ENCODE measurements at places on chromosomes 1 and 21.
A peak's percentile ranks its signal among the peaks of the same experiment; 100 is the strongest.

- no peak for DNase-seq
Observed at GRCh38 chr1:5670590-5671350, 321.5 kb downstream of the NPHP4 start.

DNA sequence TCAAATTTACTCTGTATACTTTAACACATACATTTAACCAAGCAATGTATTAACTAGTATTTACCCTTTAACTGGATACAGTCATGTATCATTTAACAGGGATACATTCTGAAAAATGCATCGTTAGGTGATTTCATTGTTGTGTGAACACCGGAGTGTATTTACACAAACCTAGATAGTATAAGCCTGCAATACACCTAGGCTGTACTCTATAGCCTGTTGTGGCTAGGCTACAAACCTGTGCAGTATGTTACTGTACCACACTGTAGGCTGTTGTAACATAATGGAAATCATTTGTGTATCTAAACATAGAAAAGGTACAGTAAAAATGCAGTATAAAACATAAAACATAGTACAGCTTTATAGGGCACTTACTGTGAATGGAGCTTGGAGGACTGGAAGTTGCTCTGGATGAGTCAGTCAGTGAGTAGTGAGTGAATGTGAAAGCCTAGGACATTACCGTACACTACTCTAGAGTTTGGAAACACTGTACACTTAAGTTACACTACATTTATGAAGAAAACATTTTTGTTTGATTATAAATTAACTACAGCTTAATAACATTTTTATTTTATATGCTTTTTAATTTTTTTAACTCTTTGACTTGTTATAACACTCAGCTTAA lies 21.3 kb downstream of the RGS4 start:
- no peak for DNase-seq

DNA sequence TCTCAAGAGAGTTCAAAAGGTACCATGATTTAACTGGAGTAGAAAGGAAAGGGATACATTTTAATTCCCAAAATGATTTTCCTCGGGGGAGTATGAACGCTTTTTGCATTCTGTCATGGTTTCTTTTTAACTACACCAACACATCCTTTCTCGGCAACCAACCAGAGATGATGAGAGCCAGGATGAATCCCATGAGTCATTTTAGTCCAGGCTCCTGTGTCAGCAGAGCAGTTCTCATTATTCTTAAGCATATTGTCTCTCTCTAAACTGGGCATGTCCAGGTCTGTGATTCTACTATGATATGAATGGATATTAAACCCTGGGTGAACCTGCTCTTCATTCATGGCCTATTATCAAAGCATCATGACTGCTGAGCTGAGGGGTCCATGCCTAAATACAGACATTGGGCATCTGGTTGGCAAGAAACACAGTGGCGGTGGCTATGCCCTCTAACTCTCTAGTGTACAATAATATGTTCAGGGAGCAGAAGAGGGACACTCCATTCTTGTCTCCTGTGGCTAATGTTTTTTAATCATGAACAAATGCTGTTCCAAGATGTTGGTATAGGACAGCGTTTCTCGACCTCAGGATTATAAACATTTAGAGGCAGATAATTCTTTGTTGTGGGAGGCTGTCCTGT lies 124.3 kb upstream of the ESRRG start:
- DNase-seq, result no peak

GRCh38 chr1:171185091-171185490 lies at the start of gene FMO2:
TSS of gene FMO2 (plus strand) at chr1:171185300. CDS start at chr1:171185714, 414 bp downstream.
- DNase-seq, result no peak

- no peak for DNase-seq
Observed at GRCh38 chr1:215792446-215792845, 225.3 kb downstream of the KCTD3 start.

GRCh38 chr1:179058487-179059483 lies 23.1 kb upstream of the TOR3A start:
- no peak for DNase-seq

GRCh38 chr1:29521811-29522580 lies 285.7 kb downstream of the PTPRU start:
- DNase-seq, result no peak

GRCh38 chr21:32364796-32365195 lies 28.0 kb downstream of the URB1 start:
- DNase-seq, result no peak

- no peak for DNase-seq
Observed at GRCh38 chr1:208526613-208527125, 282.5 kb upstream of the PLXNA2 start.

DNA sequence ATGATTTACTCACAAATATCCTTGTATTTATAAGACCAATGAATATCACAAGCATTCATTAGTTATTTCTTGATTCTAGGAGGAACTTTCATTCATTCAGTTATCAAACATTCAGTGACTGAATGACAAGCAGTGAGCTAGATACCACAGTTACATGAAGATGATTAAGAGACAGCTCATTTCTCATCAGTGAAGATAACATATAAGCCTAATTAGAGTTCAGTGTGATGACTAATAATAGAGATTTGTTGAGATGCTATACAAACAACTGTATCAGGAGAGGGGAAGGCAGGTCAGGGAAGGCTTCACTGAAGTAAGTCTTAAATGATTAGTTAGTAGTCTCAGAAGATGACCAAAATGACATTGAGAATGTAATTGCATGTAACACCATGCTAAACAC lies 14.6 kb upstream of the C1orf105 start:
- DNase-seq, result no peak

DNA sequence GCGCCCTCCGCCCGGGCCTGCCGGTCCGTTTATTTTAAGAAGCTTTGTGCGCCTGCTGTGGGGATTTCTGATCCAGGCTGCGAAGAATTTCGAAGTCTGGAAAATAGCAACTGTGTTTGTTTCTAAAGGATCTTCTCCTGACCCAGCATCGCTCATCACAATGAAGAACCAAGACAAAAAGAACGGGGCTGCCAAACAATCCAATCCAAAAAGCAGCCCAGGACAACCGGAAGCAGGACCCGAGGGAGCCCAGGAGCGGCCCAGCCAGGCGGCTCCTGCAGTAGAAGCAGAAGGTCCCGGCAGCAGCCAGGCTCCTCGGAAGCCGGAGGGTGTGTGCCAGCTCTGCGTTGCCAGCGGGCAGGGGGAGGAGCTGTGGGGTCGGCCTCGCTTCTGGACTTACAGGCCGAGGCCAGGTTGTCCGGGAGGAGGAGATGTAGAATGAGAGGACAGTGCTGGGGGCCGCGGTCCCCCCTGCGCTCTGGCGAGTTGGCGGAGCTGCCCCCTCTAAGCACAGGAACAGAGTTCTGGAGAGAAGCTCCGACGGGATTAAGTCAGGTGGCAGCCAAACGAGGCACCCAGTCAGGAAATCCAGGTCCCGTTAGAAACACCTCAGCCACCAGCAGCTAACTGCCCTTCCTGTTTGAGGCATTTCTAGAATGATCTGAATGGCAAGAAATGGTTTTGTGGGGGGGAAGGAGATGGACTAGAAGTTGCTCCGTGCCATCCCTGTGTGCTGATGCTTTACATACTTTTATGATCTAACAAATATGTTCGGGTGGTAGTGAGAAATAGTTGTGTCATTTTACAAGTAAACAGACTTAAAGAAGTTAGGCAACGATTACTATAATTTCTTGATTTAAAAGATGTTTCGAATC lies 948 bp downstream of the TXLNA start:
- no peak for DNase-seq

DNA sequence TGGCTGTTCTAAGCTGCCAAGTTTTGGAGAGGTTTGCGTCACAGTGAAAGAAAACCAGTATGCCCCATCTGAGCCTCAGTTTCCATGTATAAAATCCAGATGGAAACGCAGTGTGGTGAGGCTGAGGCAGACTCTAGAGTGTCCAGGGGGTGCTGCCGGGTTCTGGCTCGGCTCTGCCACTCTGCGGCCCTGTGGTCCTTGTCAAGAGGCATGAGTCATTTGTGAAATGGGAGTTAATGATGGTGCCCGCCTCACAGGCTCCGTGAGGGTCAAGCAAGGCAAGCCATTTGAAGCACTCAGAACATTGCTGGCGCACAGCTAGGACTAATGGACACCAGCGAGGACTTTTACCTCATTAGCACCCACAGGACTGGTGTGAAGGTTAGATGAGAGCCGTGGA lies 214.3 kb downstream of the PTPRU start:
- DNase-seq, result no peak

GRCh38 chr21:42544544-42544943 lies 30.9 kb downstream of the SLC37A1 start:
- no peak for DNase-seq

DNA sequence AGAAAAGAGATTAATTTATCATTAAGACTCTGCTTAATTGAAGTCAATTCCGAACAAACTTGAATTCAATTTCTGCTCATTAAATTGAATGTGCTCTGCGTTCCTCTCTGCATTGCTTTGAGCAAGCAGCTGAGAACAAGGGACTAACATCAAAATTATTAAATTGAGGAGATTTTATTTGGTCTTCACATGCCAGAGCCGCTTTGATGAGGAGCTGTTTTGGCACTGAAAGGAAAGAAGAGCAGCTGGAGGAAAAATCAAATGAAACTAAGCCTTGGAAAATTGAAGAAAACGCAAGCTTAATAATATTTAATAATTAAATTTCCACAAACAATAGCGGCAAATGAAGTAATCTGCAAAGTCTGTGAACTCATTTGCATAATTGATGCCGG lies 222.0 kb upstream of the PKN2 start:
- DNase-seq, result no peak

GRCh38 chr1:9770298-9770697 lies 53.5 kb downstream of the CLSTN1 start:
- DNase-seq, result no peak

DNA sequence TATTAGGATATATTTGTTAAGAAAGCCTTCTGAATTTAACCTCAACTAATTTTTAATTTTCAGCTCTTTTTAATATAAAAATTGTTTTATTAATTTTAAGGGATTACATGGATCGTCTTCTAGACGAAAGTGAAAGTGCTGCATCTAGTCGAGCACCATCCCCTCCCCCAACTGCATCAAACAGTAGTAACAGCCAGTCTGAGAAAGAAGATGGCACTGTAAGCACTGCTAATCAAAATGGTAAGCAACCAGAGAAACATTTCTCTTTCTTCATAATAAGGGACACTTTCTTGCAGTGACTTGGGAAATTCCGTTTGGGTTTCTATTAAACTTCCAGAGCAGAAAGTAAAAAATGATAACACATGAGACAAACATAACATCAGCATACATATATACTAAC lies 56.9 kb downstream of the MIER1 start:
- peak; percentile 7 for DNase-seq

- no peak for DNase-seq
Observed at GRCh38 chr1:223811634-223812101, 34.1 kb downstream of the TP53BP2 start.

- DNase-seq, result no peak
Observed at GRCh38 chr1:233390842-233391737, 63.6 kb downstream of the MAP3K21 start.

GRCh38 chr1:38815903-38816627 lies 43.5 kb downstream of the RRAGC start:
- DNase-seq, result no peak

DNA sequence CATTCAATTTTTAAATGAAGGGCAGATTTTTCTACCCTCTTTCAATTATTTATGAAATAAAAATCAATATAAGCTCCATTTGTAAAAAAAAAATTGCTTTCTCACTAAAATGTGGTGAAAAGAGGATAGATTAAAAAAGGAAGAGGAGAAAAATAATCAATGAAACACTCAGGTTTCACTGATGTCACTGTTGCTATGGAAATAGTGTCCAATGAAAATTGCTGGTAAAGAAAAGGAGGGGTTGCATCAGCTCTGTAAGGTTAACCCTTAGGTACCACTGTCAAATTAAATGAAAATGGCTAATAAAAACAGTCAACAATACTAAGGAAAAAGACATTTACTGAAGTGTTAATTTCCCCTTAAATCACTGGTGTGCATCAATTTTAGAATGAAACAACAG lies 91.6 kb upstream of the TTC39A start:
- no peak for DNase-seq

GRCh38 chr1:9867408-9868243 lies 42.4 kb downstream of the CTNNBIP1 start:
- DNase-seq, result peak; percentile 80

GRCh38 chr1:112509005-112509659 lies 367 bp downstream of the WNT2B start:
- no peak for DNase-seq

- no peak for DNase-seq
Observed at GRCh38 chr1:95098196-95098595, 19.0 kb upstream of the TLCD4 start.

- DNase-seq, result no peak
Observed at GRCh38 chr1:222019029-222019428, 277.1 kb upstream of the DUSP10 start.

GRCh38 chr1:238953448-238954010 lies 432.8 kb upstream of the CHRM3 start:
- DNase-seq, result no peak

- DNase-seq, result no peak
Observed at GRCh38 chr21:33246506-33246905, 16.8 kb downstream of the IFNAR2 start.

GRCh38 chr1:63748641-63749040 lies 25.2 kb upstream of the ROR1 start:
- DNase-seq, result no peak

GRCh38 chr1:202879128-202879527 lies 9.8 kb downstream of the RABIF start:
- no peak for DNase-seq

DNA sequence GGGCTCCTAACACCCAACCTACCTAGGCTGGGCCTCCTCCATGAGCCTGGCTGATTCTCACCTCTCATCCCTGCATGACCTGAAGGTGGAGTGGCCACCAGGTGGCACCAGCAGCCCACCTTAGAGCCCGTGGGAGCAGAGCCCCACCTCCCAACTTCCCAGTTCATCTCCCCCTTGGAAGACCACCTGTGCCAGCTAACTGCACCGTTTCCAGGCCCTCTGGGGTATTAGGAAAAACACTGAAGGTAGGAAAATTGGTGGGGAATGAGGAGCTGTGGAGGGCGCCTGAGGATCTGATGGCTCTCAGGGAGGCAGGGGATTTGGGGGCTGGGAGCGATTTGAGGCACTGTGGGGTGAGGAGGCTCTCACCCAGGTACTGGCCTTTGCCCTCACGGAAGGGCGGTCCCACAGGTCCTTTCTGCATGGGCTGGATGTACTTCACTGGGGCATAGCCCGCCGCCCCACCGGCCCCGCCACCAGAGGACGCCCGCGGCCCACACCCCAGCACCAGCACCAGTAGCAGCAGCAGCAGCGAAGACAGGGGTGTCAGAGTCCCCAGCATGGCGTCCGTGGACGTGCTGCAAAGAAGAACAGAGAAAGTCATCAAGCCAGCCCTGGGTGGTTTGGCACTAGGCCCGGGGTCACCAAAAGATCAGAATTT lies 11.1 kb downstream of the ADPRS start:
- DNase-seq, result peak; percentile 68

GRCh38 chr1:59992040-59992820 lies 65.7 kb upstream of the CYP2J2 start:
- no peak for DNase-seq

- no peak for DNase-seq
Observed at GRCh38 chr1:58266242-58266641, 280.3 kb downstream of the OMA1 start.
